GM10248 (cell line): ENCODE measurements at places on chromosomes 7 and 10.

DNA sequence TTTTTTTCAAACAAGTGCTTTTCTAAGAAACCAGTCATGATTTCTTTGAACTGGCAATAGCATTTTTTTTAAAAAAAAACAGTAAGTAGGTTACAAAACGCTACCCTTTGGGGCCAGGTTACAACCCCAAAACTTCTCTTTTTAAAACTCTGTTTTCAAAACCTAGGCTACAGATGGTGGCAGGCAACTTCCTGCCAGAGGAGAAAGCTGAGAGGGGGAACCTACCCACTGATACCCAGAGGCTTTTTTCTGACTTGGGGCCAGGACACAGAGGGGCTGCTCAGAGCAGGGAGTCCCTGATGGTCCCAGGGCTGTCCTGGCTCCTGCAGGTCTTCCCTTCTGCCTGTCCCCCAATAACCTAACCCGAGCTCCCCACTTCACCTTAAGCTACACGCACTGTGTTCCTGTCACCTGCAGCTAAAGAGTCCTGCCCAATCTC lies 6.9 kb downstream of the STN1 start:
- peak; percentile 31 for DNase-seq

DNA sequence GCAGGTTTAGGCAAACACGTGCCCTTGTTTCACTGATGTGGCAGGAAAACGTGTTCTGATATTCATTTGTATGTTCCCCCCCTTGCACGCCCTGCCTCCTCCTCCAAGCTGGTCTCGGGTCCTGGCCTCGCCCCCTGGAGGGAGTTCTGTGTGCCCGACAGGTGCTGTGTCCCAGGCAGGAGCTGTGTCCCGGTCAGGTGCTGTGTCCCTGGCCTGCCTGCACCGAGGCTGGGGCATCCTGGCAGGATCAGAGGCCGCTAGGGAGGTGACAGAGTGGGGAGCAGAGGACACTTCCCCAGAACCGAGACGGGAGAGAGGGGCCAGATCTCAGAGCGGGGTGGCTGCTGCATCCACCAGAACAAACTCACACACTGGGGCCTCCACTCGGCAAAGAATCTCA lies 45.3 kb downstream of the PRKAG2 start:
- no peak for DNase-seq

DNA sequence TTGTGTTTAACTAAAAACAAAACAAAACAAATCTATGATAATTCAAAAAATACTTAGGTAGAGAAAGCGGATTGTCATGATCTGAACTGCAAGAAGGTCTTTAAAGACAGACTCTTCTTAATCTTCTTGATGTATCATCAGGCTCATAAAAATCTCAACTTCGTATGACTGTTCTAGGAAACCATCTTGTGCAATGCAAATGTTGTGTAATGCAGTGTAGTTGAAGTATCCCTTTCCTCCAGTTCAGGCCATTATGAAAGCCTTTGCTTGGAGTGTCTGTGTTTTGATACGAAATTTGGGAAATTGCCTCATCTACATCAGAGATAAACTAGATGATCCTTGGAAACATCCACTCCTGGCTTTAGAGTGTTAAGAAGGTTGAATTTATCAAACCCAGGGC lies 30.9 kb downstream of the CDK1 start:
- DNase-seq: no peak

DNA sequence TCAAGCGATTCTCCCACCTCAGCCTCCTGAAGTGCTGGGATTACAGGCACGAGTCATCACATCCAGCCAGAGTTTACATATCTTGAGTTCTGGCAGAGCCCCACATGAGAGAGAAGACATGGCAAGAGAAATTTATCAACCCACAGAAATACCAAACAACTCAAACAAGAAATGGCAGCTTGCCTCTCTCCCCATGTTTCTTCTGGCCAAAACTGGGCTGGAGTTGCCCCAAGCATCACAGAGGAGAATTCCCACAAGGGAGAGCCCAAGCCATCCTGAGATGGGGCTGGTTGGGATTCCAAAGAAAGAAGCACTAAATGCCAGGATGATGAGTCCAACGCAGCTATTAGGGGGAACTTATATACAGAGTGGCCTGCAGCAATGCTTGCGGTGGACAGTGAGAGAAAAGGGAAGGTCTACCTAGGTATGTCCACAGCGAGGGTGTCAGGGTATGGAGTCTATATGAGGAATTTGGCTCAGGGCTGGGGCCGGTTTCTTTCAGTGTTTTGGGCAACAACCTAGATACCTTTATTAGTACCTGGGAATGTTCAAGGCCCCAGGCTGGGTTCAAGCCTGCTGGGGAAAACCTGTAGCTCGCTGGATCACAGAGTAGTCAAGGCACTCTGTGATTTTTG lies 14.5 kb upstream of the PAX4 start:
- DNase-seq: no peak

- no peak for DNase-seq
Observed at GRCh38 chr7:8319115-8319514, 57.1 kb upstream of the ICA1 start.

- DNase-seq: no peak
Observed at GRCh38 chr7:50718311-50718710, 64.4 kb downstream of the GRB10 start.

GRCh38 chr10:24331457-24331856 lies 122.5 kb downstream of the KIAA1217 start:
- no peak for DNase-seq

- no peak for DNase-seq
Observed at GRCh38 chr10:71213127-71213621, 804 bp downstream of the UNC5B start.

- DNase-seq: peak; percentile 7
Observed at GRCh38 chr7:65509368-65510186, 135.9 kb downstream of the ZNF92 start.

- no peak for DNase-seq
Observed at GRCh38 chr10:133287832-133288500, 11.3 kb upstream of the ADAM8 start.

DNA sequence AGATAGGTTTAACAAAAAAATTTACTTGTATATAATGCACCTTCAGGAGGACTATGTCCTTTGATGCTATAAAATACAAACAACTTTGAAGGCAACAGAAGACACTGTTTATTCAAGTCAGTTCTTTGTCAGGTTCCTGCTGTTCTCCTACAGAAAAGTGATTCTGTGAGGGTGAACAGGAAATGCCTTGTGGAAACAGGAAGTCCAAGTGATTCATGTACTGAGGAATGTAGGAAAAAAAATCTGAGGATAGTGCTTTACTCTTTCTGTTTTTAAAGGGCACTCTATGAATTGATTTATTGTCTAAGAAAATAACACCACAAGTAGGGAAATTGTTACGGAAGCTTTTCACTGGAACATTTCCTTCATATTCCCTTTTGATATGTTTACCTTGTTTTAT lies 171.9 kb downstream of the HDAC9 start:
- DNase-seq: no peak

DNA sequence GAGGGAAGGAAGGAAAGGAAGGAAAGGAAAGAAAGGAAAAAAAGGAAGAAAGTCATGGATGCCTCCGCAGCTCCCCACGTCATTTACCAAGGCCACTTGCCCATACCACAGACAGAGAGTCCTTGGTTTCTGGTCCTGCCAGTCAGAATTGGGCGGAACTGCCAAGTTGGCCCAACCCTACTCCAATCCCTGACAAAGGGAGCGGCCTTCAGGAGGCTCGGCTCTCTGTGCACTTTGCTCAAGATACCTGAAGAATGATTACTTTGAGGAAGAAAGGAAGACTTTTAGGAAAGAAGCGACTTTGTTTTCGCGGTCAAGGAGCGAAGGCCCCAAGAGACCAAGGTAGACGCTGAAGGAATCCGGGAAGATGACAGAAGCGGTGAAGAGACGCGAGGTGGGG lies 49.1 kb upstream of the FXYD4 start:
- DNase-seq: no peak

- DNase-seq: no peak
Observed at GRCh38 chr7:74405899-74406512, 47.7 kb upstream of the GTF2IRD1 start.

GRCh38 chr7:144408121-144408520 lies 4.6 kb upstream of the NOBOX start:
- no peak for DNase-seq

DNA sequence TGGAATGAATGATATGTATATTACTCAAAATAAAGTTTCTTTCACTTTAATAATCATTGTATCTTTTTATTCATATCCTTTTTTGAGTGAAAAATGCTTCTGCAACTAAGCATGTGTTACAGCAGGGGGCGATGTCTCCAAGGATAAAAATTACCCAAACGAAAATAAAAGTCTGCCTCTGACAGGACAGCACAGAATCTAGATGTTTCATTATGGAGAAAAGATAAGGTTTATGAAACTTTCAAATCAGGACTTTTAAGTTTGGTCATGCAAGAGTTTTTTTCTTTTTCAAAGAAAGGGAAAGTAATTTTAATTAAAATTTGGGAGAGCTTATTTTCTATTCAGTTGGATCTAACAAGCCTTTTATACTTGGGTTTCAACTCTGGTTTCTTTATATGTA lies 48.4 kb downstream of the TES start:
- DNase-seq: peak; percentile 24

DNA sequence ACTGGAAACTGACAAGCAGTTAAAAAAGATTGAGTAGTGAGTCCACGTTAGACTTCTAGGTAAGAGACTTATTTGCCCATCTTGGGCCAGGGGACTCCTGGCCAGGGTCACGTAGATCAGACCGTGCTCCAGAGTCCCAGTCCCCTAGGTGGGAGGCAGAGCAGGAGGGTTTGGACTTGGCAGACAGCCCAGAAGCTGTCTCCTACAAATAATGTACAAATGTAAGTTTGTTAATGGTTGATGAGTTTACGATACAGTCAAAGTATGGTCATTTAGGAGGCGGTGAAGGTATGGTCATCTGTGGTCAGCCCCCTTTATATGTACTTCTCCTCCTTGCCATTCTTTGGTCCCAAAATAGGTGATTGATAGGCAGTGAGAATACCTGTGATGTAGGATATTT lies 28.2 kb downstream of the INPP5F start:
- DNase-seq: no peak

GRCh38 chr7:156881679-156882078 lies 11.3 kb downstream of the LMBR1 start:
- no peak for DNase-seq

DNA sequence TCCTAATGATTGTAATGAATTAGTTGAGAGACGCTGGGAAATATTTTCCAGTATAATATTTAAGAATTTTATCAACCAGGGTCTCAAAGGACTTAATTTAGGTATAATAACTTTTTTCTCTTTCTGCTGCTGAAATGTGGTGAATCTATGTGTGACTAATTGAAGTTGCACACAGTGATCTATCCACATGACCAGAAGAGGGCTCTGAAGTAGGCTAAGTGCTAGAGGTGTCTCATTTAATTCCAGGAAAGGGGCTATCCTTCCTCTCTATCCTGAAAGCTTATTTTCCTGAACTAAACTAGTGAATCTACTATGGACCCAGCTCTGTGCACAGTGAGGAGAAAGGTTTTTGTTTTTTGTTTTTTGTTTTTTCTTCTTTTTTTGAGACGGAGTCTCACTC lies 294.4 kb upstream of the MYO3A start:
- DNase-seq: no peak

GRCh38 chr7:130281260-130281659 lies 11.7 kb upstream of the CPA4 start:
- DNase-seq: no peak

- DNase-seq: no peak
Observed at GRCh38 chr10:60148266-60148840, 241.3 kb downstream of the ANK3 start.

- DNase-seq: peak; percentile 23
Observed at GRCh38 chr7:17506095-17506494, 207.6 kb downstream of the AHR start.
